ENCODE measurements at places on chromosomes 7 and 10.

GRCh38 chr10:3811291-3811870, 26.4 kb upstream of the KLF6 start:
- DNase-seq = no peak

GRCh38 chr10:125209591-125210355, 49.4 kb upstream of the CTBP2 start:
- DNase-seq = no peak

DNA sequence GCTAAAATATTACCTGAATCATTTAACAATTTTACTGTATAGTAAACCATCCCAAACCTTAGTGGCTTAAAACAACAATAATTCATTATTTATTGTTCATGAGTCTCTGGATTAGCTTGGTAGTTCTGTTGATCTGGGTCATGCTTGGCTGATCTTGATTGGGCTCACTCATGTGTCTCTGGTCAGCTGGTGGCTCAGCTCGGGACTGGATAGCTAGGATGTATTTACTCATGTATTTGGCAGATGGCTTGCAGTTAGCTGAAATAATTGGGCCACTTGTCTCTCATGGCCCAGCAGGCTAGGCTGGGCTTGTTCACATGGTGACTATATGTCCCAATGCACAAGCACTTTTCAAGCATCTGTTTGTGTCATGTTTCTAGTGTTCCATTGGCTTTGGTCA, 262.8 kb downstream of the BBS9 start:
- DNase-seq = no peak

- no peak for DNase-seq
Observed at GRCh38 chr7:35734001-35734483, 39.1 kb upstream of the HERPUD2 start.

- no peak for DNase-seq
Observed at GRCh38 chr7:131878777-131879176, 322.3 kb upstream of the PODXL start.

GRCh38 chr10:93445097-93445960, 36.8 kb downstream of the MYOF start:
- no peak for DNase-seq

GRCh38 chr7:29620556-29620930, 56.9 kb downstream of the PRR15 start:
- DNase-seq = no peak

- no peak for DNase-seq
Observed at GRCh38 chr7:94700926-94701554, 45.1 kb upstream of the SGCE start.

Data from stimulated activated CD8-positive, alpha-beta memory T cell treated with anti-CD3 and anti-CD28 coated beads, Interleukin-7, amount 100 ng/mL, for 4 hours (primary cell).